ENCODE measurements at places on chromosomes 7 and 10.

GRCh38 chr7:25369786-25370185, 141.5 kb upstream of the NPVF start:
- no peak for DNase-seq

- no peak for DNase-seq
Measured at GRCh38 chr10:71431239-71432100, 34.8 kb downstream of the CDH23 start.

DNA sequence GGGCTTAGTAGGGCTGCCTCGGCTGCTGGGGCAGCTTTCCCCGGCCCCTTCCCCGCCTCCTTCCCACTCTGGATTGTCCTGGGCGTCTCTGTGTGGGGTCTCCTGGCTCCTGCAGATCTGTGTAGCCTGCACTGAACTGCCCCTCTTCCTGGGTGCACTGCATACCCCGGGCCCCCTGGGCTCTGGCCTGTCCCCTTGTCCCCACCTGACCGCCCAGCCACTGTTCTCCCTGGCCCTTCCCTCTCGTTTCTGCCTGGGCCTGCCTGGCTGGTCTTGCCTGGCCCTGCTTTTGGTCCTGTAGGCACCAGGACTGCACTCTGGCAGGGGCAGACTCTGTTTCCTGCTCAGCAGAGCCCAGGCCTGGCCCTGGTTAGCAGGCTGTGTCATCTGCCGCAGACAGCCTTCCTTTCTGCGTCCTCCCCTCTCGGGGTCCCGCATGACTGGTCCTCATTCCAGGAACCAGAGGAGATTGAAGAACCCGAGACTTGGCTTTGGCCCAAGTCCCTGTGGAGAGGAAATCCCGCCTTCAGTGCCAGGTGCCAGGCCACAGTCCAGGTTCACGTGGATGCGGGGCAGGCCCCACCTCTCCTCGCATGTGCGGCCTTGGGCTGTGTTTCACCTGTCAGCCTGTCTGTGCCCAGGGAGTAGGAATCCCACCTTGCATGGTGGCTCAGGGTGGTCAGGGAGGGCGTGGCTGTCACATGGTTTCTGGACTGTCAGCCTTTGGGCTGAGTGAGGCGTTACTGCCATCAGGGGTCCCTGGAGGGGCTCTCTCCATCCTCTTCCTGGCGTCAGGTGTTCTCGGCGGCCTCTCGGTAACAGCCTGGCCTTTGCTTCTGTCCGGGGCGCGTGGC, 9.2 kb downstream of the INPP5A start:
- no peak for DNase-seq

GRCh38 chr7:91311839-91312238, 47.6 kb downstream of the FZD1 start:
- no peak for DNase-seq

DNA sequence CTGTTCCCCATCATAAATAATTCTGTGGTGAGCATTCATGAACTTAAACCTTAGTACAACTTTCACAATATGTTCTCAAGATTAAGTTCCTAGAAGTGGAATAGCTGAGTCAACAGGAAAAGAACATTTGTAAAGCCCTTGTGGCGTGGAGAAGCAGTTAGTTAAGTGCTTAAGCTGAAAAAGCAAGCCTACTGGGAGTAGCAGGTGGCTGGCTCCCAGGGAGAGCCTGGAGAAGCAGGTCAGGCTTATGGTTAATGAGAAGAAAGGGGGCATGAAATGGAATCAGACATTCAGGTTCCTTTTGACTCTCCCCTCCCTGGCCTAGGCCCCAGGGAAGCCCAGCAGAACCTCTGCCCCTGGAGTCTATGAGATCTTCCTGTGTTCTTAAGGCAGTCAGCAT, 35.3 kb downstream of the VSTM4 start:
- no peak for DNase-seq

DNA sequence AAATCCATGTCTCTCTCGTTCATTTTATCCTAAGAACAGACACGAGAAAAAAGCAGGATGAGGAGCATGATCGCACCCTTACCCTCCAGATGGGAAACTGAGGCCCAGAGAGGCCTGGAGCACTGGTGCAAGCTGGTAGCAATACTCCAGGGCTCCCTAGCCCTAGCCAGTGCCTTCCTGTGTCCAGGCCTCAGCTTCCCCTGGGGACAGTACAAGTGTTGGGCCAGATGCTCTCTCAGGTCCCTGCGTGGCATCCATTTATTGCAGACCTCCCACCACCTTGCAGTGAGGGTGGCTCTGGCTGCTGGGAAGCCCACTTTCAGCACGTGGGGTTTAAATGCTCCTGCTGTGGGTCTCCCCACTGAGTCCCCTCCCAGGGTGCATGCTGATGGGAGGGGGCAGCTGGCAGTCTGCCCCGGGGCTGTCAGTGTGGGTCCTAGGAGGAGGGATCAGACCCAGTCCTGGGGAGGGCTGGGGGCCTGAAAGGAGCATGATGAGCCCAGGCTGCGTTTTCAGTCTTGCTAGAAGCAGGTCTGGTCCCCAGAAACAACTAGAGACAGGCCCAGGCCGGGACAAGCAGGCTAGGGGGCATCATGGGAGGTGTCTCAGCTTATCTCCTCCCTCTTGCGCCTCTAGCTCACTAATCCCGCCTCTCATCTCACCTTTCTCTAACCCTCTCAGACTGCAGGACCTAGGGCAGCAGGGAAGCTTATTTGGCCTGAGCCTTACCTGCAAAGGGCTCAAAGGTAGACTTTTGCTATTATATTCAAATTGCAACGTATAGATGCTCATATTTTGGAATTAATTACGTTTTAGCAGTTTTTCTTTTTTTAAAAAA, 662 bp upstream of the PPIF start:
- DNase-seq = no peak

DNA sequence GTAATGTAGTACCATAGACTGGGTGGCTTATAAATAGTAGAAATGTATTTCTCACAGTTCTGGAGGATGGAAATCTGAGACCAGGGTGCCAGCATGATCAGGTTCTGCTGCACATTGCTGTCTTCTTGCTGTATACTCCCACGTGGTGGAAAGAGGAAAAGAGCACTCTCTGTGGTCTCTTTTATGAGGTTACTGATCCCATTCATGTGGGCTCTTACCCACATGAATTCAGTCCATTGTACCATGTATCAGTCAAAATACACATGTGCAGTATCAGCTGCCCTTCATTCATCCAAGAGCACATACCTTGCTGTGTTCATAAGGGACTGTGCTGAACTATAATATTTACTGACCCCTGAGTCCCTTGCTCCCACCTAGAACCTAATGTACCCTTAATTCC, 17.1 kb downstream of the PNLIPRP2 start:
- no peak for DNase-seq

DNA sequence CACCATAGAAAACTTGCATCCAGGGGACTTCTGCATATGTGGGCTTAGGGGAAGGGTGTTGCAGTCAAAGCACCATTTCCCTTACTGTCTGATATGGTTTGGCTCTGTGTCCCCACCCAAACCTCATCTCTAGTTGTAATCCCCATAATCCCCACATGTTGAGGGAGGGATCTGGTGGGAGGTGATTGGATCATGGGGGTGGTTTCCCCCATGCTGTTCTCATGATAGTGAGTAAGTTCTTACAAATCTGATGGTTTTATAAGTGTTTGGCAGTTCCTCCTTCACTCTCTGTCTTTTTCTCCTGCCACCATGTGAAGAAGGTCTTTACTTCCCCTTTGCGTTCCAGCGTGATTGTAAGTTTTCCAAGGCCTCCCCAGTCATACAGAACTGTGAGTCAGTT, 177.4 kb downstream of the ADK start:
- DNase-seq = no peak

GRCh38 chr10:104337521-104337984, 712 bp downstream of the ITPRIP start:
- no peak for DNase-seq

- no peak for DNase-seq
Measured at GRCh38 chr10:34305189-34305588, 509.9 kb downstream of the PARD3 start.

- DNase-seq = no peak
Measured at GRCh38 chr10:61166065-61166464, 222.1 kb upstream of the RHOBTB1 start.

GRCh38 chr10:3526727-3527501, 258.1 kb downstream of the KLF6 start:
- DNase-seq = no peak

DNA sequence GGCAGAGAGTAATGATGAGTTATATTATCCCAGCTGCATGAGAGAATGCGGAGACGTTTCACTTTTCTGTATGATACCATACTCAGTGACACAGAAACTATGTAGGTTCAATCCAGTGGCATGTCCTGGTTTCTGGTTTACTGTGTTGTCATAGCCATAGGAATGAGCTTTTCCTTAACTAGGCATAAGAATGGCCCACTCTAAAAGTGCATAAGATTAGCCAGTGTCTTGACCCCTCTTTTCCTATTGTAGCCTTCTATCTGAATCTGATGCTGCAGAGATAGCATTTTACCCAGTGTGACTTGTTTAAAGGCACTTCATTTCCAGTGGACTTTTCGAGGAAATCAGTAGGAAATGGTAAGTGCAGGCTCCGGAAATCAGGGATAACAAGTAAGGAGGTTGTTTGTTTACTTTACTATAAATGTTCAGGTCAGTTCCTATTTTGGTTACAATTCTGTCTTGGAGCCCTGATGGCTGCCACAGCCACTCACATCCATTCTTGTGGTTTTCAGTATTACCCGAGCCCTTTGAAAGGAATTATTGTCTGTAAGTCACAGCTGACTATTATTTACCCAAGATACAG, 70.5 kb downstream of the SEMA3A start:
- no peak for DNase-seq

DNA sequence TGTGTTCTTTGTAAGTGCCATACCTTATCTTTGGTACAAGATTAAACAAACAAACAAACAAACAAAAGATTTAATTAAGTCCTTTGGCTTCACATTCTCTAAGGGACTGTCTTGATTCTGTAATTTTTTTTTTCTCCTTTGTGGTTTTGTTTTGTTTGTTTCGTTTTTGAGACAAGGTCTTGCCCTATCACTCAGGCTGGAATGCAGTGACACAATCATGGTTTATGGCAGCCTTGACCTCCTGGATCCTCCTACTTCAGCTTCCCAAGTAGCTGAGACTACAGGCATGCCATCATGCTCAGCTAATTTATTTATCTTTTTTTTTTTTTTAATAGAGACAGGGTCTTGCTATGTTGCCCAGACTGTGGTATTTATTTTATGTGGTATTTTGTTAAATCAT, 165.8 kb downstream of the LRRC4 start:
- DNase-seq = no peak

GRCh38 chr7:29019896-29020295, 61.8 kb upstream of the TRIL start:
- no peak for DNase-seq

- DNase-seq = no peak
Measured at GRCh38 chr7:41579961-41580935, 122.6 kb downstream of the INHBA start.

DNA sequence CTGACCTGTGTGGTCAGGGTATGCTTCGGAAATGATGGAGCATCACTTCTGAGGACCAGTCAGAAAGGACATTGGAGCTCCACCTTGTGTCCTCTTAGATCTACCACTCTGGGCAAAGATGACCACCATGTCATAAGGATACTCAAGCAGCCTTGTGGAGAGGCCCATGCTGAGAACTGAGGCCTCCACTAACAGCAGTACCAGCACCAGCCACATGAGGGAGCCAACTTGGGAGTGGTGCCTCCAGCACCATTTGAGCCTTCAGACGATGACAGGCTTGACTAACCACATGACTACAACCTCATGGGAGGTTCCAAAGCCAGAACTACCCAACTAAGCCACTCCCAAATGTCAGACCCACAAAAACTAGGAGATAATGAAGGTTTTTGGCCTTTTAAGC, 116.0 kb downstream of the NPTX2 start:
- DNase-seq = no peak

DNA sequence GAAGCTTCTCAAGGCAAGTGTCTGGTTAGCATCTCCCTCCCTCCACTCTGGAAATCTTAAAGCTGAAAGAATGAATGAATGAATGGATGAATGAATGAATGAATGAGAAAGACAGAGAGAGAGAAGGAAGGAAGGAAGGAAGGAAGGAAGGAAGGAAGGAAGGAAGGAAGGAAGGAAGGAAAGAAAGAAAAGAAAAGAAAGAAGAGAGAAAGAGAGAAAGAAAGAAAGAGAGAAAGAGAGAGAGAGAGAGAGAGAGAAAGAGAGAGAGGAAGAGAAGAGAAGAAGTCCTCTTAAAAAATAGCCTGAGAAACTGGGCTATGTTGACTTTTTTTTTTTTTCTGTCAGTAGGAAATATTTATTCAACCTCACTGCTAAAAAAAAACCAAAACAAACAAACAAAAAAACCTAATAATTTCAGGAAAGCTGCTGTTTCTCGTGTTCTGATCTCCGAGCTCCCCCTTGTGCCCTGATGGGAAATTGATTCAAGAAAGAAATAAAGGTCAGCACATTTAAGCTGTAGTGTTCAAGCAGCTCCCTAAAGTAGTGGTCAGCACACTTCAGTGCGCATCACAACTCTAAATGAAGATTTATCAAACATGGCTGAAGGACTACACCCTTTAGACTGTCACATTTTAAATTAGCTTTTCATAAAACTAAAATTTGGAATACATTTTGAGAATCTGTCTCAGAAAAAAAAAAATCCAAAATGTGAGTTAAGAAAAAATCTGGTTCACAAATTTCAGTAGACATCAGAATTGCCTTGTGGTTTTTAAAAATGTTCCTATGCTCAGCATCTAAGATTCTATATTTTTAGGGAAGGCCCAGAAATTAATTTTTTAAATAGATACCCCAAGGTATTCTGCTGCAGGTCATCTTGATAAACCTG, 154.3 kb downstream of the ELAPOR2 start:
- no peak for DNase-seq

GRCh38 chr7:70596598-70596913, 535.4 kb upstream of the GALNT17 start:
- DNase-seq = no peak

DNA sequence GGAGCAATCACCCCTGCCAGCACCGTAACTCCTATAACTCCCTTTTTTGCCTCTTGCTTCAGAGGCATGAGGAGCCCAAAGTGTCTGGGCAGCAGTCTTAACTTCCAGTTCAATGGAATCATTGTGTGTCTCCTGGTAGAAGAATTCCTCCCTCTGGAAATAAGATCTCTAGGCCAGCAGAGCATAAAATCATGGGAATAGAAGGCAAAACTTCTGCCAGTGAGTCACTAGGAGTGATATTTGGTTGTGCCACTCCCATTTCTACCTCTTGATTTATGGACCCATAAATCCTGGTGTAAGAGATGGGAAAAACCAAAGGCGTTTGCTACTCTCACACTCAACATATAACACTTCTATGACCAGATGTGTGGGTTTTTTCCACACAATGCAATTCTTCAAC, 104.9 kb upstream of the FAM180A start:
- no peak for DNase-seq

GRCh38 chr10:84267503-84268126, 22.8 kb downstream of the RGR start:
- DNase-seq = no peak
